ENCODE measurements at places on chromosomes 6 and 20. TPM values are rescaled to one million over a fixed set of nuclear protein-coding genes. Genes with fewer than 3 reads are reported as not detected.

DNA sequence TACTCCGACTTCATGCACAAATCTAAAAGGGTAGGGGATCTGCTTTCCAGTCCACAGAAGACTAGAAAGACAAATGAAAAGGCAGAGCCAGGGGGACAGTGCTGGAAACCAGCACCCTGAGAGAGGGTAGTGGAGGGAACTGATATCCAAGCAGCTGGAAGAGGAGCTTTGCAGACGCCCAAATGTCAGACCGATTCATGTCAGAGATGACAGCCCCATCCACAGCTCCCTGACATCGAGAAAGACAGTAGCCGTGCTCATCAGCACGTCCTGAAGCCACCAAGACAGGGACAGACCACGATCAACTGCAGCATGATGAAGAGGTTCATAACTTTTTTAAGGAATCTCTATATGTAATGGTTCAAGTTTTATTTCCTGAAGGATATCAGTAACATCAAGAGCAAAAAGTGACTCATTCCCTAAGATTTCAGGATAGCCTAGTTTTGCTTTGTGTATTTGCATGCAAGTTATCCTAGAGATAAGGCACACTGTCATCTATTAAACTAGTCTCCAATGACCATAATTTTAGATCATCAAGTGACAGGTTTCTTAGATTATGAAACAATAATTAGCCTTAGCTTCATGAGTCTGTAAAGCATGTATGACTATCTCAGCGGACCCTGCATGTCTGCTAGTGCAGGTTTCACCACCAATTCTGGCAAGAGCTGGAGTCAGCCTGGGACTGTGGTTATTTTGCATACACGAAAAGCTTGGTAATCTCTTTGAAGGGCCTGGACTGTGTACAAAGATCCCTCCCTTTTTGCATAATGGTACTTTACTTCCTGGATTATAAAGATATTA is 43.0 kb downstream of the PRDM1 start:
- no peak for DNase-seq

DNA sequence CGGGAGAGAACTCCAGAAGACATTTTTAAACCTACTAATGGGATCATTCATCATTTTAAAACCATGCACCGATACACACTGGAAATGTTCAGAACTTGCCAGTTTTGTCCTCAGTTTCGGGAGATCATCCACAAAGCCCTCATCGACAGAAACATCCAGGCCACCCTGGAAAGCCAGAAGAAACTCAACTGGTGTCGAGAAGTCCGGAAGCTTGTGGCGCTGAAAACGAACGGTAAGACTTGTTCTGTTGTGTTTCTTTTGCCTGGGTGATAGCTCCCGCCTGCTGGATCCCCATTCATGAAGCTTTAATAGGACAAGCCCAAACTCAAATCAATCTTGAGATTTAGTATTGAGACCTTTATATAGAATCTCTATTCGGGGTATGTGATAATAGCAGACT is 4.2 kb downstream of the TNFAIP3 start:
- no peak for DNase-seq

DNA sequence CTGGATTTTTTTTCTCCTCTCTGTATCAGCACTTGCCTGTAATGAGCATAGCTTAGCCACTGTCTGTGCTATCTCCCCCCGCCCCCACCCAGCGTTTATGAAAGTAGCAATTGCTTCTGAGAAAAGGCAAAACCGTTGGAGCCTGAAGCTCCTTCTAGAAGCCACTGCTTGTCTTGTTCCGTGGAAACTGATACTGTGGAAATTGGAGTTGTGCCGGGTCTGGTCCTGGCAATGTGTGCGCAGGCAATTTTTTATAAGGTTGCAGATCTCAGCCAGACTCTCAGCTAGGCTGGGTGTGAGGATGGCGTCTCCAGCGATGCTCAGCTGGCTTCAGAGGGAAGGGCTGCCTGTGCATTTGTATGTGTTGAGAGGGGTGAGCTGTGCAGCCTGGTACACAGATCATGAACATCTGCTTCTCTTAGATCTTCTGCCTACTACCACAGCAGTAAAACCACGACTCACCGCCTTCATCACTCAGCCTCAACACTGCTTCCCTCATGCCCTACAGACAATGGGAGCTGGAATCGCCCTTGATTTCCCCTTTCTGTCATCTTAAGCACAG is 72.4 kb upstream of the GTSF1L start:
- no peak for DNase-seq

- DNase-seq = no peak
Observed at GRCh38 chr20:15098351-15098750, 760.9 kb upstream of the FLRT3 start.

The PFDN4 gene
- total RNA-seq = 23.8 TPM

The CRIP3 gene
- 4.1 TPM for total RNA-seq

The ZNF831 gene
- total RNA-seq = 28.0 TPM

The PPIL4 gene
- 35.2 TPM for total RNA-seq
